ENCODE measurements at places on chromosomes 12 and 14. TPM values are rescaled to one million over a fixed set of nuclear protein-coding genes. Genes with fewer than 3 reads are reported as not detected.

DNA sequence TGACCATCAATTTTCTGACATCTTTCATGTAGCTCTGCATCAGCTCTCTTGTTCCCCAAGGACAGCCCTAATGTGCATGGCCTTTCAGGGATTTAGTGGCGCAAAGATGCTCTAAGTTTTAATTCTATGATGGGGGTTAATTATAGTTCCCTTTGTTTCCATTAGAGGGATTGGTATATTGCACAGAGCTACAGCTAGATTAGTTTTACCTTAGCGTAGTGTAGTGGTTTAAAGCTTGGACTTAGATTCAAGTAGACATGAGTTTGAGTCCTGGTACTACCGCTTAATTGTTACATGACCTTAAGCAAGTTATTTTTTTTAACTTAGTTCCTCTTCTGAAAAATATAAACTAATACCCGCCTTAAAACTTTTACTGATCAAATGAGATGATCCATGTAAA lies 247.8 kb upstream of the KRR1 start:
- H3K4me1 ChIP-seq, result peaks cover 90% of the 10 kb centered on the region
- H3K27ac ChIP-seq, result peak overlapping the region; percentile 100
- H3K4me3 ChIP-seq, result no peak overlapping the region
- DNase-seq, result no peak
- no peaks in the 10 kb centered on the region for H3K36me3 ChIP-seq
- H3K27me3 ChIP-seq, result no peaks in the 10 kb centered on the region

Gene NTF3
- total RNA-seq, result not detected

- H3K4me3 ChIP-seq, result no peak overlapping the region
- no peaks in the 10 kb centered on the region for H3K27me3 ChIP-seq
- no peaks in the 10 kb centered on the region for H3K36me3 ChIP-seq
- H3K27ac ChIP-seq, result no peak overlapping the region
These were observed 170.6 kb upstream of the DIO2 start for GRCh38 chr14:80381807-80382363.

DNA sequence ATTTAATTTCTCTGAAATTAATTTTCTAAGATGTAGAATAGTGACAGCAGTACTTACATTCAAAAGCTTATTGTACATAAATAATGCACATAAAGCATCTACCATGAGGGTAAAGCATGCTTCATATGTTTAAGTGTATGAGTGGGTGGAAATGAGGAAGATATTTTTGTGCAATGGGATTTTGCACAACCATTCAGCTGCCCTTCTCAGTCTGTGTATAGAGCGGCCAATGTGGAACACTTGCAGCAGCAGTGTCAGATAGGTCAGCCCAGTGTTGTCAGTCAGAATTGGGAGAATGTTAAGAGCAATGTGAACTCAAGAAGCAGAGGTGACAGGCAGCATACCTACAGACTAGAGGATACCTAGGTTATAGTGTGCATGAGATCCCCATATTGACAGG lies 72.5 kb upstream of the ATP2B1 start:
- no peak overlapping the region for H3K27ac ChIP-seq
- no peaks in the 10 kb centered on the region for H3K4me1 ChIP-seq
- DNase-seq, result no peak
- no peaks in the 10 kb centered on the region for H3K27me3 ChIP-seq

DNA sequence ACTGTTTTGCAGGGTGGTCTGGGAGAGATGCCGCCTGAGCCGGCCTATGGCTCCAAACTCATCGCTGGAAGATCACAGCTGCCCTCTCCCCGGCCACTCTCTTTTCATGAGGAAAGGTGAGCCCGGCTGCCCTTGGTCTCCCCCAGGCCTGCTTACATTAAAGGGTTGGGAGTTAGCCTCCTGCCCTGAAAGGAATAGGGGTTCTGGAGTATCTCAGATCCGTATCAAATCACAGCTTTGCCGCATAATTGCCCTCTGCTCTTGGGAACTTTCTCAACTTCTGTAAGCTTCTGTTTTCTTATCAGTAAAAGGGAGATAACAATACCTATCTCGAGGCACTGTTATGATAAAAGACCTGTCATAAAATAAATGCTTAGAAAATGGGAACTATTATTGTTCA lies 17.6 kb downstream of the PHLDA1 start:
- H3K27ac ChIP-seq, result no peak overlapping the region
- H3K4me3 ChIP-seq, result no peak overlapping the region
- peaks cover 39% of the 10 kb centered on the region for H3K4me1 ChIP-seq
- no peaks in the 10 kb centered on the region for H3K27me3 ChIP-seq
- no peaks in the 10 kb centered on the region for H3K36me3 ChIP-seq

Gene KRT6C
- not detected for total RNA-seq

- no peak overlapping the region for H3K4me3 ChIP-seq
- no peak overlapping the region for H3K27ac ChIP-seq
- no peaks in the 10 kb centered on the region for H3K4me1 ChIP-seq
These were observed 8.5 kb upstream of the CERS5 start for GRCh38 chr12:50175716-50176026.

Gene DAO
- not detected for total RNA-seq

GRCh38 chr14:106508216-106508615 lies 981.8 kb downstream of the TMEM121 start:
- no peak for DNase-seq
- H3K4me3 ChIP-seq, result no peak overlapping the region
- H3K27me3 ChIP-seq, result no peaks in the 10 kb centered on the region
- H3K4me1 ChIP-seq, result no peaks in the 10 kb centered on the region
- no peaks in the 10 kb centered on the region for H3K36me3 ChIP-seq

DNA sequence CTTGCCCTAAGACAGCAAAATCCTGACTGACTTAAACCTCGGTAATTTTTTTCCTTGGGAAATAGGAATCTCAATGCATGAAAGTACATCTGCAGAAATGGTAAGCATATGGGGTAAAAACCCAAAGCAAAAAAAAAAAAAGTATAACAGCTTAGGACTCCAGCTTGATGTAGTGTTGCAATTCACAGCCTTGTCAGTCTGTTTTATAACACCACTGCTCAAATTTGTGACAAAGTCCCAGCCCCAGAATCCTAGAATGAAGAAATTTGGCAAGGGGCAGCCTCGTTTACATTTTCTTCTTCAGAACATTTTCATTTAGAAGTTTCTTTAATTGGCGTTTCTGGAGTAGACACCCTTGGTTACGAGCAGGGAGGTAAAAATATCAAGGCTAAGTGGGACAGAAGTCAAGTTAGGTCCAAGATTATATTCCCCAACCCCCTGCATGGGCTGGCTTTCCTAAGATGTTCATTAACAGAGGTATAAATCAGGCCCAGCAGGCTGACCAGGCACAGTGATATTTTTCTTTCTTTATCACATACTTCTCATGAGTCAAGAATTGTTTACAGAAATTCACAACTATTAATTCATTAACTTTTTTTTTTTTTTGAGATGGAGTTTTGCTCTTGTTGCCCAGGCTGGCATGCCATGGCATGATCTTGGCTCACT lies 424.0 kb downstream of the RMST start:
- H3K36me3 ChIP-seq, result no peaks in the 10 kb centered on the region
- no peak for DNase-seq
- no peak overlapping the region for H3K27ac ChIP-seq
- H3K27me3 ChIP-seq, result no peaks in the 10 kb centered on the region
- H3K4me1 ChIP-seq, result no peaks in the 10 kb centered on the region

Gene INSM2
- not detected for total RNA-seq

Gene MYF6
- not detected for total RNA-seq

DNA sequence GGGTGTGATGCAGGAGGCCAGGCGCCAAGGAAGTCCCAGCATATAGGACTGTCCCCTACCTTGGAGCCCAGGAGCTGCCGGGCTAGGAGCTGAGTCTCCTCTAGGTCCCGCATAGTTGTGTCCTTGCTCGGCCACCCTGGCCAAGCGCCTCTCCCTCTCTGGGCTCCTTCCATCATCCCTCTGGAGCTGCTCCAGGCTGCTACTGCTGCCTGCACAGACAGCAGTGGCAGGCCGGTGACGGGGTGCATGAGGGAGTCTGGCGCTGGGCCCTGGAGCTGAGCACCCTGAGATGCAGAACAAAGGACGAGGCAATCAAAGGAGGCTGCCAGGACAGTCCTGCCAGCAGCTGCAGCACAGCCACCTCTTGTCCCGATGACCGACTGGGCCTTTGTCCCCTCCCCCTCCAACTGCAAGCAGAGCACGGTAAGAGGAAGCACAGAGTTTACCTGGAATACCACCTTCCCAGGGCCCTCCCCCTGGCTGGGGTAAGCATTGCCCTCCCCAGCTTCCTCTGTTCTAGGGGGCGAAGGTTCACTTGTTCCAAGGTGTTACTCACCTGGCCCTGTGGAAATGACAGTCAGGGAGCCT lies 10.4 kb downstream of the DTX1 start:
- DNase-seq, result no peak
- H3K27me3 ChIP-seq, result no peaks in the 10 kb centered on the region
- no peak overlapping the region for H3K27ac ChIP-seq
- H3K4me1 ChIP-seq, result no peaks in the 10 kb centered on the region
- H3K4me3 ChIP-seq, result no peak overlapping the region
- H3K36me3 ChIP-seq, result no peaks in the 10 kb centered on the region

DNA sequence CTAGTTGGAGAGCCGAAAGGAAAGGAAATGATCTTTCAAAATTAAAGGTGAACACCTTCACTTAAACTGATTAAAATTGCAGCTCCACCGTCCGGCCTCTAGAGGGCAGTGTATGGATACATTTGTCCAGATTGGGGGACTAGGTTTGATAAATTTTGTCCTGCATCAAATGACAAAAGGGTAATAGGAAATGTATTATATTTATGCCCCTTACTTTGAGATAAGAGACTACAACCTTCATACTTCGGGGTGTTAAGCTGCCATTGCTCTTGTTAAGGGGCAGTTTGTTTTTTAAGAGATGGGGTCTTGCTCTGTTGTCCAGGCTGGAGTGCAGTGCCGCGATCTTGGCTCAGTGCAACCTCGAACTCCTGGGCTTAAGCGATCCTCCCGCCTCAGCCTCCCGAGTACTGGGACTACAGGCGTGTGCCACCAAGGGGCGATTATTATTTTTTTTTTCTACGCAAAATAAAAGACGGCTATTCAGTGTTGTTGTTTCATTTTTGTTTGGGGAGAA lies 818 bp upstream of the SUOX start:
- peaks cover 8% of the 10 kb centered on the region for H3K4me1 ChIP-seq
- DNase-seq, result no peak
- peak overlapping the region; percentile 63 for H3K27ac ChIP-seq
- H3K4me3 ChIP-seq, result peak overlapping the region; percentile 62

DNA sequence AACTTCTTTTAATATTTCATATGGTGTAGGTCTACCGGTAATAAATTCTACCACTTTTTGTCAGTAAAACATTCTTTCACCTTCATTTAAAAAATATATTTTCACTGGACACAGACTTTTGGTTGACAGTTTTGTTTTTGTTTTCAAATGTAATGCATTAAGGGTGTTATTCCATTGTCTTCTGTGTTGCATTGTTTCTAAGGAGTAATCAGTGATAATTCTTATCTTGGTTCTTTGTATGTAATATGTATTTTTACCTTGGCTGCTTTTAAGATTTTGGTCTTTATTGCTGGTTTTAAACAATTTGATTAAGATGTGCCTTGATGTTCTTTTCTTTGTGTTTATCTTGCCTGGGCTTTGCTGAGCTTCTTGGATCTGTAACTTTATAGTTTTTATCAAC lies 4.1 kb downstream of the MAP1LC3B2 start:
- no peak overlapping the region for H3K4me3 ChIP-seq
- H3K27me3 ChIP-seq, result no peaks in the 10 kb centered on the region
- H3K4me1 ChIP-seq, result peaks cover 14% of the 10 kb centered on the region
- H3K27ac ChIP-seq, result no peak overlapping the region
- H3K36me3 ChIP-seq, result no peaks in the 10 kb centered on the region
- no peak for DNase-seq

Gene KERA
- not detected for total RNA-seq

Gene GLIPR1L2
- total RNA-seq, result 0.44 TPM

GRCh38 chr14:22007784-22008412 lies 334.3 kb upstream of the OR4E1 start:
- no peak for DNase-seq
- no peak overlapping the region for H3K27ac ChIP-seq
- H3K36me3 ChIP-seq, result no peaks in the 10 kb centered on the region
- H3K4me1 ChIP-seq, result no peaks in the 10 kb centered on the region
- peaks cover 6% of the 10 kb centered on the region for H3K27me3 ChIP-seq

DNA sequence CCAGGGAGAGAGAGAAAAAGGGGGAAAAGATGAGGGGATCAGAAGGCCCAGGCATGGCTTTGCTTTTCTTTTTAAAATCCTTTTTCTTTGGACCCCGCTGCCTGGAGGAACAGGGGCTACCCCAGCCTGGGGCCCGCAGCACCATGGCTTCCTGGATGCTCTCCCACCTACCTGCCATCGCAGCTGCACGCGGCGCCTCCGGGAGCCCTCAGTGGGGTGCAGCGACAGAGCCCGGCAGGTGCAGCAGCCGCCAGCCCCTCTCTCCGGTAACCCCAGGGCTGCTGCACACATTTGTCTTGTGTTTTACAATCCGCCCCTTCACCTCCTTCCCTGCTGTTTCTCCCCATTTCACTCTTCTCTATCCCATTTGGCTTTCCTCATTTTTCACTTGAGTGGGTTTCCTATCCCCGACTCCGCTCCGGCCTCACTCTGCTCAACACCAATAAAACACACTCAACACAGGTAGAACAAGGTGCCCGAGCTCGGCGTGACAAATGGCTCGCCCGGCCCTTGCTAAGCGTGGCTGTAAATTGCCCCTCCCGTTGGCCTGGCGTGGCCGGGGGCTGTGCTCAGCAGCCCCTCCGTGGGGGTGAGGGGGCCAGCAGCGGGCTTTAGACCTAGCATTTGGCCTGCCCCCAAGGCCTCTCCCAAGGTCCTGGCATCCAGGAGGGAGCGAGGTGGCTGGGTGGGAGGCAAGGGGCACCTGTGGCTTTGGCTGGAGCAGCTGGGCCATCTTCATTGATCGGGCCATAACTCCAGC lies 52.6 kb upstream of the GPATCH2L start:
- H3K27me3 ChIP-seq, result no peaks in the 10 kb centered on the region
- DNase-seq, result no peak
- H3K4me1 ChIP-seq, result no peaks in the 10 kb centered on the region
- H3K4me3 ChIP-seq, result no peak overlapping the region

DNA sequence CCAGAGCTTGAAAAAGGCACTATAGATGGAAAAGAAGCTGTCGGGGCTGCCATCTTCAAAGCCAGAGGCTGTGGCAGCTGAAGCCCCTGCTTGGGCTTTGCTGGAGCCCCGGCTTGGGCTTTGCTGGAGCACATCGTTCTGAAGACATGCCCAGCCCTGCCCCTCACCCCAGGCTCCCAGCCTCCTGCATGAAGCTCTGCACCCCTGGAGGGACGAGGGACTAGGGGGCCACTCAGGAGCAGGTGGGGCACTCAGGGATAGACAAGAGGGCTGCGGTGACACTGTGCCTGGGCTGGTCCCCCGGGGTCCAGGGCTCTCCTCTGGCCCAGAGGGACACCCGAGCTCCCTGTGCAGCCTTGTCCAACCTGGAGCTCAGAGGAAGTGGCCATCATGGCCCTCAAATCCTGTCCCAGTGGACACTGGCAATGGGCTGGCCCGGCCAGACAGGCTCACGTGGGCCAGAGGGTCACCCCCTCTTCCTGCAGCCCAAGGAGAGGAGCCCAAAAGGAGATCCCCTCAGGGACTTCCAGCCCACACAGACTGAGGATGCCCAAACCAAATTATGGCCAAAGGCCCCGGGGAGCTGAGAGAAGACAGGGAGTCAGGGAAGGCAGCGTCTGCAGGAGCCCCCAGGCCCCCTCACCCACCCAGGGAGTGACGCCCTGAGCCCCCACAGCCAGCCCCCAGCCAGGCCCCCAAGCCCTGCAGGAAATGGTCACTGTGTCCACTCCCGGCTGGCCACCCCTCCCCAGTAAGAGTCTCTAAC lies 23.1 kb upstream of the C14orf180 start:
- no peak for DNase-seq
- no peak overlapping the region for H3K27ac ChIP-seq
- no peaks in the 10 kb centered on the region for H3K4me1 ChIP-seq
- no peaks in the 10 kb centered on the region for H3K36me3 ChIP-seq
- H3K27me3 ChIP-seq, result peaks cover 6% of the 10 kb centered on the region
- H3K4me3 ChIP-seq, result no peak overlapping the region

GRCh38 chr12:104143002-104143401 lies 5.0 kb upstream of the NFYB start:
- DNase-seq, result no peak
- H3K27me3 ChIP-seq, result no peaks in the 10 kb centered on the region
- no peaks in the 10 kb centered on the region for H3K36me3 ChIP-seq

Gene AJUBA
- 39.7 TPM for total RNA-seq

All from HCT116 (cell line).